ENCODE measurements at places on chromosomes 7 and 10.
A peak's percentile ranks its signal among the peaks of the same experiment; 100 is the strongest.

- no peak for DNase-seq
Measured at GRCh38 chr7:35909870-35910357, 109.1 kb downstream of the SEPTIN7 start.

GRCh38 chr7:138089080-138089901 lies 13.0 kb downstream of the AKR1D1 start:
- no peak for DNase-seq

GRCh38 chr7:39342763-39343162 lies 223.4 kb upstream of the YAE1 start:
- DNase-seq: no peak

GRCh38 chr7:135684136-135684535 lies 21.8 kb downstream of the STMP1 start:
- no peak for DNase-seq

DNA sequence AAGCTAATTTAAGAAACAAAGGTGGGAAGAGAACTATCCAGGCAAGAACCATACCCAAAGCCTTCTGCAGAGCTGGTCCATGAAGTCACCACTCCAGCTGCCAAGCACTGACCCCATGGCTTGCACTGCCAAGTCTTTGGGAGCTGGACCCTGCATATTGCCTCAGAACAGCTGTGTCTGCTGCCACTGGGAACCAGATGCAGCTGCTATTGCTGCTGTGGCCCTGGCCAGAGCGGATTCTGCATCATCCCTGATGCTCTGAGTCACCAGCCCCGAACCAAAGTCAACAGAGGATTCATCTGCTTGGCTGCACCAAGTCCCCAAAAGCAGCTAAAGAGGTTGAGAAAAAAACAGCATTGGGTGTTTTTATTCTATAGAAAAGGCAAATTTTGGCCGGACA lies 39.2 kb upstream of the GSAP start:
- no peak for DNase-seq

- DNase-seq: peak; percentile 50
Measured at GRCh38 chr7:81460250-81461045, 309.4 kb downstream of the HGF start.

GRCh38 chr10:110203500-110204455 lies 3.6 kb upstream of the MXI1 start:
- DNase-seq: no peak

DNA sequence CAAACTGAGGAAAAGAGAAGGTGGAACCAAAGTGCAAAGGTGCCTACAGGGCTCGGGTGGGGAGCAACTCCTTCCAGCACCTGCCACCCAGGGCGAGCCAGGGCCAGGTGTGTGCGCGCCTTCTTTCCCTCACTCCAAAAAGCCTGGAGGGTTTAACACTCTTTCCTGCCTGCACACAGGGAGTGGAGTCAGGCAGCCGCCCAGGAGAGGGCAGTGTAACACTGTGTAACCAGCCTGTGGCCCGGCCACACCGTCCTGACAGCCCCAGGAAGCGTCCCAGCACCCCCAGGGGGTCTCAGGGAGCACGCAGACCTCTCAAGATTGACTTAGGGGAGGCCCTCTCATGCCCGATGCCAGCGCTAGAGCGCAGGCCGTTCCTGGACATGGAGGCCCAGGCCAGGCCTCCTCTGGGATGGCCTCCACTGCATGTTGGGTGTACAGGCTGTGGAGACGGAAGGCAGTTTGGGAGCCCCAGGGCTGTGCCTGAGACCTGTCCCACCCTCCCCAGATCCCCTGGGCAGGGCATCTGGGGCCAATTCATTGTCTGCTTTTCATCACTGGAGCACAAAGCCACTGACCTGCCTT lies 13.4 kb downstream of the BRI3 start:
- DNase-seq: peak; percentile 63

DNA sequence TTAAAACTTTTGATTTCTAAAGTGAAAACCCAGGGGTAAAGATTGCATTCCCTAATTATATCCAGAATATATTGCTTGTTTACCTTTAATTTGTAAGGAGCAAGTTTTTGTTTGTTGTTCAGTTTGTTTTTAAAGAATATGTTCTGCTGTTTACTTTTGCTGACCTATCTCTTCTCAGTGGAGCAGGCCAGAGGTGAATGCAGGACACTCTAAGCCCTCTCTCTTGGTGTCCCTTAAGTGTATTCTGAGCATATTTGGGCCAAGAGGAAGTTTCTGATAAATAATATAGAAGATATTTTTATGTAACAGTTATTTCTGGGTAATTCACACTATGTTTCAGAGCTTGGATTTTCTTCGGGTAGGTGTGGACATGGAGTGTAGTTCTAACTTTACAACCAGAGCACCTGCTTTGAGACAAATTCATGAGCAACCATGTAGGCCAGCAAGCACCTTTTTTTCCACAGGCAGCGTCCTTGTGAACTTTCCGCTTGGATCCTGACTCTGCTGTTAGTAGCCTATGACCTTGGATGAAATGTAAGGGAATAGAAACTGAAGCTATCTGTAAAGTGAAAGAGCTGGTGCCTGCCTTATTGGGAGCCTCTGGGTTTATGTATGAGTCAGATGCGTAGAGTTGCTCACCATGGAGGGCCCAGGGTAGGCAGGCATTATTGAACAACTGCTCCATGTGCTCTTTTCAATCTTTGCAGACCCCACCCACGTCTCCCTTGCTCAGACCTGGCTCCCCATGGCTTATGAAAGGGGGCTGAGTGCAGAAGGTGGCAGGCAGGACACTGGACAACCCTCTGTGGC lies 16.1 kb downstream of the OGDH start:
- no peak for DNase-seq

- DNase-seq: no peak
Measured at GRCh38 chr7:106443156-106443555, 158.4 kb upstream of the NAMPT start.

DNA sequence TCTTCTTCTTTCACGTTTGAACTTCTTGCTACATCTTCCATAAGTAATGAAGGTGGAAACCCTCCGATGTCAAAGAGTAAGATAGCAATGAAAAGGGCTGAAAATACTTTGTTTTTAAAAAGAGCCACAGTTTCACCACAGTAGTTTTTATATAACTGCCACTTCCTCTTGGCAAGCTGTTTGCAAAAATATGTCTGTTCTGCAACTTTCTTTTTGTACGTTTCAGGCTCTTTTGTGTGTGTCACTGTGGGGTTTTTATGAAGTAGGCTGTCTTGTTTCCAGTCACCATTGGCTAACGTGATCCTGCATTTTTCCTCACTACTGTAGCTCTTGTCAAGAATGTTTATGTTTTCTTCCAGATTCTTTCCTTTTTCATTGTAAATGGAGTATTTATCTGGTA lies 55.6 kb downstream of the SLC16A9 start:
- peak; percentile 90 for DNase-seq

DNA sequence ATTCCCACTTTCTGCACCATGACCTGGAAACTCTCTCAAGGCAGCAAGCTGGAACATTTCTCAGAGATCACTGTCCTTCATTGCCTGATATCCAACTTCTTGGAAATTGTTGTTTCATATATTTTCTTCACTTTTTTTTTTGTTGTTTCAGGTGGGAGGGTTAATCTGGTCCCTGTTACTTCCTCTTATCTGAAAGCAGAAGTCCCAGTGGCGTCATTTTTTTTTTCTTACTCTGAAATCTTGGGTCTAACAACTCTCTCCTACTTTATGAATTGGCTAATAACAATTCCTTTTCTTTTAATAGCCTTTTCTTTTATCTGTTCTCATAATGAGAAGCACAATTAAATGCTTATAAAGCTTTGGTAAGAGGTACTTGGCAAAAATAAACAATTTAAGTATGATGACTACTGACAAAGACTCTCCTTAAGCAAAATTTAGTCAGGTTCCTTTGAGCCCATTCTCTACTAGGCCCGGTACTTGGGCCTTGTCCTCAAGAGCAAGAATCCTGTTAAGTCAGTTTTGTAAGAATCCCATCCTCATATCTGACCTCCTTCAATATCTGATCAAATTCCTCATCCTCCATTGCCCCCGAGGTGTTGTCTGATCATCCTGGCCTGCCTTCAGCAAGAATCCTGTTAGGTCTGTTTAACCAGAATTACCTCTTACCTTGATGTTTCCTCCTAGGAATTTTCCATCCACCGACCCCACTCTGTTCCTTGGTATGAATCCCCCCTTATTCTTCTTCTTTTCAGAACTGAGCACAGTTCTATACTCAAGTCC lies 11.5 kb upstream of the CC2D2B start:
- DNase-seq: peak; percentile 79

GRCh38 chr7:28811008-28811407 lies 147.1 kb downstream of the TRIL start:
- DNase-seq: no peak

DNA sequence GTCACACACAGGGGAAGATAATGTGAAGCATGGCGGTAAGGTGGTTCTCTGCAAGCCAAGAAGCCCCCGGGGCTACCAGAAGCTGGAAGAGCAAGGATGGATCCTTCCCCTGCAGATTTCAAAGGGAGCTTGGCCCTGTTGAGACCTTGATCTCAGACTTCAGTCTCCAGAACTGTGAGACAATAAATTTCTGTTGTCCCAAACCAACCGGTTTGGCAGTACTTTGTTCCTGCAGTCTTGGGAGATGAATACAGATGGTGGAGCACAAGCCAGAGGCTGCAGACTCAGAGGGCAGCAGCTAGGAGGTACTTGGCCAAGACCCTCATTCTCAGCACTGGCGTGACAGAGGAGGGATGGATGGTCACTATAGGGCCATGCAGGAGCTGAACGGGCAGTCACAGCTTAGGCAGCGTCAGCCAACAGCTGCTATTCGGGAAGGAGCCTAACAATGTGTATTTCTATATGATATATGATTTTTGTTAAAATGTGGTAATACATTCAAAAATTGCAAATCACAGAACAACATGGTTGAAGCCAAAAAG lies 387.3 kb downstream of the TNS3 start:
- DNase-seq: no peak

- no peak for DNase-seq
Measured at GRCh38 chr7:4928445-4928844, 30.5 kb downstream of the MMD2 start.

DNA sequence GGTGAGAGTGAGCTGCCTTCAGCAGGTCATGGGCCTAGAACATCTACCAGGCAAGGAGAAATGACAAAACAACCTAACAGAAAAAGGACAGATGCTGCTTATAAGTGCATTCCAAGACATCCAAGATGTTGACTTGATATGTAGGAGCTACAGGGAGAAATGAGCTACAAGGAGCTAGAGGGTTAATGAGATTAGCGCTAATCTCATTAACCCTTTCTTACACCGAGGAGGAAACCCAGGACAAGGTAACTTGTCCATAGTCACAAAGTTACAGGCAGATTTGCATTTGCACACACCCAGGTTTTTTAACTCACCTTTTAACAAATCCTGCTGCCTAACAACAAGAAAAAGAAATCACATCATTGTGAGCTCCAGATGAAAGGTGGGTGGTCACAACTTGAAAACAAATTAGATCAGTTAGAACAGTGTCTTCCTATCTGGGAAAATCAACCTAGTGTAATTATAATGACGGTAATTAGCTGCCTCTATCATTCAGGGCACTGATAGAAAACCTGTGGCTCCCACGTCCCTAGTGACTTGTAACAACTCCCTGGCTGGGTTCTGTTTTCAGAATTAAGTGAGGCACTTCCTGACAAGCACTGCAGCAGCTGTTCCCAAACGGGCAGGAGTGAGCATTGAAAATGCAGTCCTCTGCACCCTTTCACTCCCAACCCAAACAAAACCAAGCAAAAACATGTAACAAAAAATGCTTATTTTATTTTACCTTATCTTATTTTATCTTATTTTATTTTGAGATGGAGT lies 5.7 kb downstream of the KIAA1549 start:
- DNase-seq: no peak
